GM23248 (cell line): ENCODE measurements at places on chromosomes 3 and 15. TPM values are rescaled to one million over a fixed set of nuclear protein-coding genes. Genes with fewer than 3 reads are reported as not detected.

SEMA3F gene
- total RNA-seq, result 3.2 and 3.5 TPM in 2 replicates

- peak; percentile 53 for DNase-seq
These were observed 47.7 kb upstream of the PTX3 start for GRCh38 chr3:157388976-157389375.

GRCh38 chr15:89665449-89666181 is 10.3 kb upstream of the KIF7 start:
- DNase-seq, result peak; percentile 82

DNA sequence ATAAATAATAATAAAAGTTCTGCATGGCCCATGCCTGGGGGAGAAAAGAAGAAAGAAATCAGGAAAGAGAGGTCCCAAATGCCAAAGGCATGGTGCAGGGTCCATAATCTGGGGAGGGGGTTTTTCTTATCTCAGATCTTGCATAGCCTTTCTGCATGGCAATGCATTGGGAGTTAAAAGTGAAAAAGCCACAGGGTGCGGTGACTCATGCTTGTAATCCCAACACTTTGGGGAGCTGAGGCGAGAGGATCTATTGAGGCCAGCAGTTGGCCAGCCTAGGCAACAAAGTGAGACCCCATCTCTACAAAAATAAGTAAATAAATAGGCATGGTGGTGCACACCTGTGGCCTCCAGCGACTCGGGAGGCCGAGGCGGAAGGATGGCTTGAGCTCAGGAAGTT is 76.8 kb upstream of the GATA2 start:
- DNase-seq, result no peak

SYNPR gene
- total RNA-seq, result not detected in 2 replicates

NDN gene
- 127 and 133 TPM in 2 replicates for total RNA-seq

GRCh38 chr15:40128766-40129660 is 20.3 kb upstream of the BMF start:
- DNase-seq, result no peak

PROS1 gene
- total RNA-seq, result 25.6 and 26.4 TPM in 2 replicates

CERS3 gene
- not detected in 2 replicates for total RNA-seq

PLA1A gene
- total RNA-seq, result not detected in 2 replicates

GRCh38 chr3:154786724-154787123 is 293.4 kb upstream of the MME start:
- no peak for DNase-seq

GRCh38 chr15:50106457-50106856 is 12.6 kb downstream of the ATP8B4 start:
- DNase-seq, result no peak

GRCh38 chr3:113695431-113695785 is 1.0 kb downstream of the USF3 start:
- no peak for DNase-seq

DNA sequence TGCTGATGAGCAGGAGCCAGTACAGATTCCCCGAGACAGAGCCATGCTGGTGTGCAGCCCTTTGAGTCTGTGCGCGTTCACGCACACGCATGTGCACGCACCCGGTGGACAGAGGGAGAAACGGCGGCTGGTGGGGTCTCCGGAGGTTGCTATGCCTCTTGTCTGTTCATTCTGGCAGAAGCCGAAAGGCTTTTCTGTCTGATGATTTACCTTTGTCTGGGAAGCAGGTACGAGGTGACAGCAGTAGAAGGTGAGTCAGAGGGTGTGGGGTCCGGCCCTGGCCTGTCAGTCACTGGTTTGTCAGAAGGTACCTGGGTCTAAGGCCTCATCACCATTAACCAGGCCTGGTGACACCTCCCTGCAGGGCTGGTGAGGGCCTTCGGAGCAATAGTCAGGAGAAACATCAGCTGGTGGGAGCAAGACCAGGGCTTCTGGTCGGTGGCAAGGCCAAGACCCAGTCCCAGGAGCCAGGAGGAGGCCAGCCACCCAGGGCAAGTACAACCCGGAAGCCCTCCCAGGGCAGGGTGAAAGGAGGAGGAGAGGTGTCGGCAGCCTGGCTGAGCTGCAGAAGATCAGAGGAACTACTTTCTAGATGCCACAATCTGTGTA is 7.5 kb downstream of the PCSK6 start:
- DNase-seq, result no peak

DNA sequence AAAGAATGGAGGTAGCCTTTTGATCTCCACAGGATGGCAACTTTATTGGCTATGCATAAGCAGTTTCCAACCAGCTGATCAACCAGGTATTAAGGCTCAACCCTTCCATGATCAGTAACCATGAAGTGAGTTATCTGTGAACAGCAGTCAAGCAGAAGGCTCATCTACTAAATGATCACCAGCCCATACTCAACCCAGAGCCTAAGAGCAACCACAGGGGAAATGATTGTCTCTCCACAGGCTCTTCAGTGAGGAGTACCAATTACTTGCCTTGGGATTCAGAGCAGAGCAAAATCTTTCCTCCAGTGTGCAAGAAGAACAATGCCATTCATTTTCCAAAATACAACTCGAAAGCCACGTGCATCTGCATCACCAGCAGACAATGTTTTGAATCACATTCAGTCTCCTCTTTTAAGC is 754.8 kb downstream of the ROBO1 start:
- DNase-seq, result peak; percentile 36

GRCh38 chr3:12229896-12230295 is 59.0 kb upstream of the PPARG start:
- no peak for DNase-seq

DNA sequence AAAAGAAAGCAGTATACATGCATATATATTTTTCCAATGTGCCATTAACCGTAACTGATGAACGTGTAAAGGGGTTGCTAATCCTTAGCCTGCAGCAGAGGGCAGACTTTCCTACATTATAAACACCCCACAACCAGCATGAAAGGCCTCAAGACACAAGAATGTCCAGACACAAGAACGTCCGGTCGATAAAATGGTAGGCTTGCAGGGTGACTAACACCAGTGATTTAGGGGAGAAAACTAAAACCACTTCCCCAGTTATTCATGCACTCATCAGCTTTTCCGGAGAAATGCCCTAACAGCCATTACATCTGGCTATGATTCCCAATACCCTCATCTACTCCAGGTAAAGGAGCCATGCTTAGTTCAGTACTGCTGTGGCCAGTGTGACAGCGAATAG is 57.4 kb downstream of the LRTM1 start:
- peak; percentile 97 for DNase-seq

GRCh38 chr15:75167588-75168350 is 33.9 kb upstream of the C15orf39 start:
- DNase-seq, result peak; percentile 72

DNA sequence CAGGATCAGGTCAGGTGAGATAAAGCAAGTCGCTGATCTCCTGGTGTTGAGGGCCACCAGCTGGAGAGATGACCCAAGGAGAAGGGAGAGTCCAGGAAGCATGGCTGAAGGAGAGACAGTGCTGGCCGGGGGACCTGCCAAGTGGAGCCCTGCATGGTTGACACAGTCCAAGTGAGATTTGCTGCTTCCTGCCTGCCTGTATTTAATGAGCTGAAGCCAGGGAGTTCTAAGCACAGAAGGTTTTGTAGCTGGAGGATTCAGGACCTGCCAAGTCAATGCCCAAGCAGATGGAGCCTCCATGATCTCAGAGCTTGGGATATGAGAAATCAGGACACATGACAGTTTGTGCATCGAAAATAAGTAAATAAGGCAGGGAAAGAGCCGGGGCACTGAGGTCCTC is 125.6 kb downstream of the SRGAP3 start:
- DNase-seq, result no peak

DNA sequence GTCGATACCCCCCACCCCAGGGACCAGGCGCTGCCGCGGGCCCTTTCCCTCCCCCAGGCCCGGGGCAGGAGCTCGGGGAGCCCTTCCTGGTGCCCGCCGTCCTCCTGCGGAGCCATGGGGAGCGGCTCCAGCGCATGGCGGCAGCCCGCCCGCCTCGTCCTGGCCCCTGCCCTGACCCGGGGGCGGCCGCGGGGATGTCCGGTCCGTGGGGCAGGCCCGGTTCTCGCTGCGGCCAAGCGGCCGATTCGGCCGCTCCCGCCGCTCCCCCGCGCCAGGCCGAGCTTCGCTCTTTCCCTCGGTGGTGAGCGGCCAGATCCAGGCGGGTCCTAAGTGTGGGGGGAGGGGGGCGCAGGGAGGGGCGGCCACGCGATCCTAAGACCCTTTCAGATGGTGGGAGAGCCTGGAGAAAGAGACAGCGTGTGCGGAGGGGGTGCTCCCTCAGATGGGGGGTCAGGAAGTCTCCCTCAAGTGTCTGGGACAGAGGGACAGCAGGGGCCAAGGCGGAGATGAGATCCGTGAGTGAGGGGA is 1.3 kb downstream of the NEIL1 start:
- DNase-seq, result peak; percentile 44

DNA sequence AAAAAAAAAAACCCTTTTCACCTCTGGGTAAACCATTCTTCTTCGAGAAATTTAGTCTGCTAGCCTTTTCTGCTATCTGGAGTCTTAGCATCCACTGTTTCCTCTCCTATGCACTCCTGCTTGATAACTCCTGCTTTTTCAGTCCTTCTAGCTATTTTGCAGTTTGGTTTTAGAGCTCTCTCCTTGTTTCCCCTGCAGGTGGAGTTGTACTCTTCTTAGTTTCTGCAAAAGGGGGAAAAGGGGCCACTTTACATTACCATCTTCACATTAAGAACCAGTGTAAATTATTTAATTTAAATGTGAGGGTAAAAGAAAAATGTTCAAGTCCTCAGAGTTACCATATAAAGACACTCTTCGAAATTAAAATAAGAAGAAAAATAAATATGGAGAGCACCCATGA is 23.6 kb upstream of the MYLK start:
- no peak for DNase-seq

DNA sequence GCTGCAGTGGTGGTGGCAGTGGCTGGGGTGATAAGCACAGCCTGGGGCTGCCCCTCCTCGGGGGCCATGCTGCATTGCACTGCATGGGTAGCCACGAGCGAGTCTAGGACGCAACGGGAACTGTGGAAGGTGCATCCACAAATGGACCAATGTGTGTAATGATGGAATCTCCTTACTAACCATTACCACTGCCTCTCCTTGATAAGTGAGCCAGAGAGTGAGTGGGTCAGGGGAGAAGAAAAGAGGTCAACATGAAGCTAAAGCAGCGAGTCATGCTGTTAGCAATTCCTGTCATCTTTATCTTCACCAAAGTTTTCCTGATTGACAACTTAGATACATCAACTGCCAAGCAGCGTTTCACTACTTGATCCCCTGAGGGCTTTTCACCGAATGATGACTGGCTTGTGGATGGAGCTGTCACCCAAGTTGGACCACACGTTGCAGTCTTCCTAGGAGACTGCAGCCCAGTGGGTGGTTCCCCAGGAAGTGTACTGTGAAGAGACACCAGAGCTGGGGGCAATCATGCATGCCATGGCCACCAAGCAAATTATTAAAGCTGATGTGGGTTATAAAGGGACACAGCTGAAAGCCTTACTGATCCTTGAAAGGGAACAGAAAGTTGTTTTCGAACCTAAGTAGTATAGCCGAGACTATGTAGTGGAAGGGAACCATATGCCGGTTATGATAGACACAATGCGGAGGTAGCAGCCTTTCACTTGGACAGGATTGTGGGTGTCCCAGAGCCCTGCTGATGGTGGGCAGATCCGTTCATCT is 20.6 kb downstream of the SAMD7 start:
- no peak for DNase-seq
